ENCODE measurements at places on chromosomes 5 and 9.

DNA sequence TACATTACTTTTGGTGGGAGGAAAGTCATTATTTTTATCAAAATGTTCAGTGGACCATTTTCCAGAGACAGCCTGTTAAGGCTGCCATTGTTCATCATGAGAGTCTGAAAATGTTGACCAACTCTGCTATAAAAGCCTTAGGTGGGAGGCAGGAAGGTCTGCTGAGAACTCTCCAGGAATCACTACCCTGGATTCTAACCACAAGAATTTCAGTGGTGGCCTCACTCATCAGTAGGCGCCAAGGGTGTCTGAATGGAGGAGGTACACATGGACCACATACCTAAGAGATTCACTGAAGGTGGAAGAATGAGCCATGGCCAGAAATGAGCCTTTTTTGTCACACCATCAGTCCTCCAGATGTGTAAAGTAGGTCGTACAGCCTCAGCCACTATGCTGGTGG is 21.0 kb upstream of the TLX3 start:
- no peaks in the 10 kb centered on the region for H3K36me3 ChIP-seq
- H3K4me1 ChIP-seq, result peaks cover 3% of the 10 kb centered on the region
- DNase-seq, result no peak

- H3K4me1 ChIP-seq, result peaks cover 16% of the 10 kb centered on the region
- H3K27ac ChIP-seq, result no peak overlapping the region
- H3K27me3 ChIP-seq, result no peaks in the 10 kb centered on the region
- H3K36me3 ChIP-seq, result peaks cover 44% of the 10 kb centered on the region
Observed at GRCh38 chr9:136411378-136411777, 920 bp downstream of the PMPCA start.

GRCh38 chr5:139893873-139894272 is 98.3 kb downstream of the PSD2 start:
- H3K4me1 ChIP-seq, result peaks cover 7% of the 10 kb centered on the region
- no peak for DNase-seq
- H3K27me3 ChIP-seq, result no peaks in the 10 kb centered on the region
- H3K4me3 ChIP-seq, result no peak overlapping the region
- no peak overlapping the region for H3K27ac ChIP-seq

DNA sequence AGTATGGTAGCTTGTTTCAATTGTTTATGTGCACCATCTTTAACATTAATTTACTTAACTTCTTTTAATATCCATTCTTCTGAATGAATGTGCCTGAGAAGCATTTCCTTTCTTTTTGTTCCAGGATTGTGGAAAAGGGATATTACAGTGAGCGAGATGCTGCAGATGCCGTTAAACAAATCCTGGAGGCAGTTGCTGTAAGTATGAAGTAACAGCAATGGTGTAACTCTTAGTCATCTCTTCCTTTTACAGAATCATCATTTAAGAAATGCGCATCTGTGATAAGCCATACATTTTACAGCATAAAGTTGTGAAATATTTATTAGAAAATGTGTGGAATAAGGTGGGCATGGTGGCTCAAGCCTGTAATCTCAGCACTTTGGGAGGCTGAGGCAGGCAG is 117.7 kb downstream of the STARD4 start:
- H3K4me3 ChIP-seq, result no peak overlapping the region
- no peaks in the 10 kb centered on the region for H3K36me3 ChIP-seq
- H3K27ac ChIP-seq, result no peak overlapping the region
- DNase-seq, result peak; percentile 45
- no peaks in the 10 kb centered on the region for H3K27me3 ChIP-seq

- peaks cover 21% of the 10 kb centered on the region for H3K36me3 ChIP-seq
- DNase-seq, result no peak
- H3K4me1 ChIP-seq, result no peaks in the 10 kb centered on the region
- H3K4me3 ChIP-seq, result no peak overlapping the region
- no peak overlapping the region for H3K27ac ChIP-seq
Observed at GRCh38 chr5:5454391-5454790, 31.9 kb downstream of the ICE1 start.

DNA sequence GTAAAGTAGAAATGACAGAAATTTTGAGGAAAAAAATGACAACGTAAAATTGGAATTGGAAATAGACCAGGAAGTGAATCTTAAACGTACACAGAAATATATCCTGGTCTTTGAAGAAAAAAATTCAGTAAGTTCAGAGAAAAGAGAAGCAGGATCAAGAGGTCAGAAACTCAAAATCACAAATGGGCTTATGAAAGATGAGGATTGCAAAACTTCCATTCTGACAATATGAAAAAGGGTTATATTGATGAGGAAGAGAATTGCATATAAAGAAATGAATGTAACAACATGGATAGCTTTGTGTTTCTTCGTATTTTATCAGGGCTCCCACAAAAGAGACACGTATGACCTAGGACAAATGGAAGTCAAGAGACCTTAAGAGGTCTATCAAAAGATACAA is 58.1 kb downstream of the OXCT1 start:
- DNase-seq, result no peak
- no peak overlapping the region for H3K4me3 ChIP-seq
- no peaks in the 10 kb centered on the region for H3K36me3 ChIP-seq
- no peaks in the 10 kb centered on the region for H3K4me1 ChIP-seq
- H3K27me3 ChIP-seq, result no peaks in the 10 kb centered on the region

GRCh38 chr5:175343308-175343707 is 100.7 kb downstream of the DRD1 start:
- H3K27me3 ChIP-seq, result no peaks in the 10 kb centered on the region
- H3K4me1 ChIP-seq, result peaks cover 4% of the 10 kb centered on the region
- H3K27ac ChIP-seq, result no peak overlapping the region
- H3K36me3 ChIP-seq, result no peaks in the 10 kb centered on the region
- DNase-seq, result no peak

GRCh38 chr9:127135056-127135745 is 12.8 kb upstream of the ANGPTL2 start:
- no peaks in the 10 kb centered on the region for H3K36me3 ChIP-seq
- H3K27me3 ChIP-seq, result no peaks in the 10 kb centered on the region
- DNase-seq, result no peak
- H3K27ac ChIP-seq, result no peak overlapping the region
- H3K4me3 ChIP-seq, result no peak overlapping the region
